Stimulated activated CD8-positive, alpha-beta memory T cell treated with anti-CD3 and anti-CD28 coated beads, Interleukin-2, amount 100 ng/mL, for 1 hour (primary cell): ENCODE measurements at places on chromosomes 1 and 21.

DNA sequence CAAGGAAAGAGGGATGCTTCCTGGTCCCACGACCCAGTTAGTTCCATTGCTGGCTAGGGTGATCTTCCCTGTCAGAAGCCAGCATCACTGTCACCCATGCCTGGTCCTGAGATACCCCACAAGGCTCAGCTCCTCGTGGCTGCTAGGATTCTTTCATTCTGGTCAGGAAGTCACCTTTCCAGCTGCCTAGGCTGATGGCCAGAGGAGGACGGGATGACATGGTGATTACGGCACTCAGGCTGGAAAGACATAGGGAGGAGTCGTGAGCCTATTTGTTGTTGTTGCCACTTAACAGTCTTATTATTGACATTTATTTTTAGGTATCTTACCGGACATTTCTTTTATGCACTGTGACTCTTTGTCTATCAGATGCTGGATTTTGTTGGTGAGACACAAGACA is 20.0 kb upstream of the MAPKAPK2 start:
- no peak for DNase-seq

GRCh38 chr1:172567720-172568119 is 34.8 kb downstream of the SUCO start:
- no peak for DNase-seq

GRCh38 chr1:228272331-228272791 is 64.5 kb downstream of the OBSCN start:
- no peak for DNase-seq

- no peak for DNase-seq
These were observed 439.9 kb downstream of the DISC1 start for GRCh38 chr1:232066521-232066920.

GRCh38 chr1:162571696-162572095 is 10.2 kb downstream of the UAP1 start:
- no peak for DNase-seq

DNA sequence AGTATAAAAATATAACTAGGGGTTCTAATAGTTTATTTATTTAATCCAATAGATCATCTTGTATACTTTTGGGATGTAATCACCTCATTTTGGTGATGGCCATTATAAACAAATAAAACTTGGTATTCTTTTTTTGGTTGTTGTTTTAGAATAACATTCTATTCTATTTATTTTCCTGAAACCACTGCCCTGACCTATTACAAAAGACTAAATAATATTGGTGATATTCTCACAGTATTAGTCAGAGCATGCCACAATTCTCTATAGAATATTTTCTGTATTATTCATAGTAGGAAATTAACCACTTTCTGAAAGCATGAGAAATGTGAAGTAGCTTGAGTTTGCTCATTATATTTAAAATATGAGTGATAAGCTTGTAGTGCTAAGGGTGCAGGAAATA is 54.1 kb upstream of the LRRC7 start:
- DNase-seq = no peak

DNA sequence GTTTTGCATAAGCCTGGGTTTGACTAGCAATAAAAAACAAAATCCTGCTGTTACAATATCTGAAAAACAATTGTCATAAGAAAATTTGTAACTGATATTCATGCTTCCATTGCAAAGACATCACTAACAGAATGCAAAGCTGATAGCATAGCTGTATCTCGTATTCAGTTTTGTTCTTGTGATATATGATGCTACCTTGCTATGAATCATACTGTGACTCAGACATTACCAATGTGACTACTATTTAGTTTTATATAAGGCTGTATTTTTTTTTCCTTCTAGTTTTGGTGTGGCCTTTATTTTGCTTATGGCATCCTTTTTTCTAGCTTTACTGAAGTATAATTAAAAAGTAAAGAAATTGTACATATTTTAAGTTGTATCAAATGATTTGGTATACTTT is 1381.8 kb downstream of the MRPL39 start:
- no peak for DNase-seq

- DNase-seq = no peak
These were observed 49.7 kb upstream of the TSNAX start for GRCh38 chr1:231478811-231479210.

- DNase-seq = no peak
These were observed 275.4 kb upstream of the BEND5 start for GRCh38 chr1:49052102-49052501.

- DNase-seq = no peak
These were observed 6.6 kb downstream of the CFAP141 start for GRCh38 chr1:154199563-154199879.

- no peak for DNase-seq
These were observed 90.7 kb upstream of the WLS start for GRCh38 chr1:68322837-68323687.

DNA sequence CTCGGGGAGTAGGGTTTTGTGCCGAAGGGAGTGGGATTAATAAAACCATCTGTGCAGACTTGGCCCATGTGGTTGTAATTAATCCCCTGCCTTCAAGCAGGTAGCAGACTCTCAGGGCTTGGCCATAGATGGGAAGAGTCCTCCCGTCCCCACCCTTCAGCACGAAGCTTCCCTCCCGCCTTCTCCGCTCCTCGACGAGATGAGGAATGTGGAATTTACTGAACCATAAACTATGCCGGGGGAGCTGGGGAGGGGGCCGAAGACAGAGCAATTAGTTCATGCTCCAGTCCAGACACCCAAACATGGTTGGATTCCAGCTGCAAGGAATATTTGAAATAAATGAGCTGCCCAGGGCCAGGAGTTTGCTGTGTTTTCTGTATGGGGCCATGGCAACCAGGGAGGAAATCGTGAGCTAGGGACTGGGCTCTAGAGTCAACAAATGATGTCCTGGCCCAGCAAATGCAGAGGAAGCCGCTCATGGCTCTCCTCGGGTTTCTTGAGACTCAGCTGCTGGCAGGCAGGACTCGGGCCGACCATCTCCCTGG is 78.8 kb downstream of the SPSB1 start:
- no peak for DNase-seq

GRCh38 chr1:179881642-179882252 is 338 bp upstream of the TOR1AIP1 start:
- DNase-seq = no peak

DNA sequence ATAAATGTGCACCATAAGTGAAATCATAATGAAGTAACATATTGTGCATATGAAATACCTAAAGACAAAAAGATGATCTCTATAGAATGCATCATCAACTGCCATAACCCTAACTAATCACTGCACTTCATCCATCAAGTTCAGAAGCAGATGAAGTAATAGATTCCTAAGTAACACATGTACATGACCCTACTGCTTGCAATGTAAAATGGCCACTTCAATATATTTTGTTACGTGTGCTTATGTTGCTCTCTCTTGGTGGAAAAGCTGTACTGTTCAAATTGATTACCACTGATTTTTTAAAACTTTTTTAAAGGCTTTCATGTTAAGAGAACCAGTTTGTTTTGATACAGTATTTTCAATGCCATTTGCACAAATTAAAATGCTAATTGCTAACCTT is 141.8 kb downstream of the TTLL7 start:
- DNase-seq = no peak

DNA sequence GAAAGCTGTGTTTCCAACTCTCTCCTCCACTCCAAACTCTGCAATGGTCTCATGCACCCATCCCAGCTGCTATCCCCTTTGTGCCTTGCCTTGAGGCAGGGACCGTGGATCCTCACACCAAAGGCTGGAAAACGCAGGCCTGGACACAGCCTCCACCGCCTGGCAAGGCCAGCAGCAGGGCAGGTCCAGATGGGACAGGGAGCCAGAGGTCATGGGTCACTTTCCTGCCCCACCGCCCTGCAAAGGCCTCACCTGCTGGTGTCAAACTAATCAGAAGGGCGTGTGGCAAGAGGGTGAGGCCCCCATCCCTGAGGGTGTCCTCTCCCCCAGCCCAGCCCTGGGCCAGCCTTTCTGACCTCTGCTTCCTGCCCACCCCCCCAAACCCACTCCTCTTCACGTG is 106.3 kb downstream of the PAX7 start:
- no peak for DNase-seq

DNA sequence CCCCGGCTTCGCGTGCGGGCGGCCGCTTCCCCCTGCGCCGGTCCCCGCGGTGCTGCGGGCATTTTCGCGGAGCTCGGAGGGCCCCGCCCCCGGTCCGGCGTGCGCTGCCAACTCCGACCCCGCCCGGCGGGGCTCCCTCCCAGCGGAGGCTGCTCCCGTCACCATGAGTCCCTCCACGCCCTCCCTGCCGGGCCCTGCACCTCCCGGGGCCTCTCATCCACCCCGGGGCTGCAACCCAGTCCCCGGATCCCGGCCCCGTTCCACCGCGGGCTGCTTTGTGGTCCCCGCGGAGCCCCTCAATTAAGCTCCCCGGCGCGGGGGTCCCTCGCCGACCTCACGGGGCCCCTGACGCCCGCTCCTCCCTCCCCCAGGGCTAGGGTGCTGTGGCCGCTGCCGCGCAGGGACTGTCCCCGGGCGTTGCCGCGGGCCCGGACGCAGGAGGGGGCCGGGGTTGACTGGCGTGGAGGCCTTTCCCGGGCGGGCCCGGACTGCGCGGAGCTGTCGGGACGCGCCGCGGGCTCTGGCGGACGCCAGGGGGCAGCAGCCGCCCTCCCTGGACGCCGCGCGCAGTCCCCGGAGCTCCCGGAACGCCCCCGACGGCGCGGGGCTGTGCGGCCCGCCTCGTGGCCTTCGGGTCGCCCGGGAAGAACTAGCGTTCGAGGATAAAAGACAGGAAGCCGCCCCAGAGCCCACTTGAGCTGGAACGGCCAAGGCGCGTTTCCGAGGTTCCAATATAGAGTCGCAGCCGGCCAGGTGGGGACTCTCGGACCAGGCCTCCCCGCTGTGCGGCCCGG is 159.2 kb downstream of the RUNX1 start:
- peak; percentile 55 for DNase-seq

- DNase-seq = no peak
These were observed 619 bp upstream of the ZBTB8B start for GRCh38 chr1:32464191-32464715.

GRCh38 chr1:53913352-53914033 is 19.5 kb downstream of the DIO1 start:
- DNase-seq = no peak

- no peak for DNase-seq
These were observed 10.7 kb upstream of the ELOA start for GRCh38 chr1:23732363-23733224.

GRCh38 chr1:25178917-25179561 is 53.3 kb downstream of the SYF2 start:
- DNase-seq = no peak

DNA sequence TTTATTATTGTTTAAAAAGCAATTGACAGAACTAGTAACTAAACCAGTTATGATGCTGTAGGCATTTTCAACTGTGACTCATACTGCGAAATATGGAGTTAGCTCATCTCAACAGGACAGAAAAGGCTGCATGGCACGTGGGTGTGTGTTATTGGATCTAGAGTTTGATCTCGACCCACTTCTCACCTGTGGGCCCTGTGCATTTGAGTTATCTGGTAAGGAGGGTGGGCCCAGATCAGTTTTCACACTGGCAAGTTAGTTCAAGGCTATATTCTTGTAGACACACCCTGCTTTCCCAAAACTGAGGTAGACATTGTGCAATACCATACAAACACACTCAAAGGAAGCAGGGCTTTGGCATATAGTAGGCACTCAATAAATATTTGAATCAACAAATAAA is 71.3 kb upstream of the PRDX6 start:
- no peak for DNase-seq

DNA sequence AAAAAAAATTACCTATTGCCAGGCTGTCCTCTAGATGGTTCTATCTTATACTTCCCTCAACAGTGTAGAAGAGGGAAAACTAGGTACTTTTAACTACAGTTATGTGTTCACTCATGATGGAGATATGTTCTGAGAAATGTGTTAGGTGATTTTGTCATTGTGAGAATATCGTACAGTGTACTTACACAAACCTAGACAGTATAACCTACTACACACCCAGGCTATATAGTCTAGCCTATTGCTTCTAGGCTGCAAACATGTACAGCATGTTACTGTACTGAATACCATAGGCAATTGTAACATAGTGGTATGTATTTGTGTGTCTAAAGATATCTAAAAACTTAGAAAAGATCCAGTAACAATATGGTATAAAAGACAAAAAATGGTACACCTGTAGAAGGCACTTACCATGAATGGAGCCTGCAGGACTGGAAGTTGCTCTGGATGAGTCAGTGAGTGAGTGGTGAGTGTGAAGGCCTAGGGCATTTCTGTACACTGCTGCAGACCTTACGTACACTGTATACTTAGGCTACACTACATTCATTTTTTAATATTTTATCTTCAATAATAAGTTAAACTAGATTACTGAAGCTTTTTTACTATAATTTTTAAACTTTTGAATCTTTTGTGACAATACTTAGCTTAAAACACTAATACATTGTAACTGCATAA is 13.2 kb downstream of the MGST3 start:
- DNase-seq = no peak

DNA sequence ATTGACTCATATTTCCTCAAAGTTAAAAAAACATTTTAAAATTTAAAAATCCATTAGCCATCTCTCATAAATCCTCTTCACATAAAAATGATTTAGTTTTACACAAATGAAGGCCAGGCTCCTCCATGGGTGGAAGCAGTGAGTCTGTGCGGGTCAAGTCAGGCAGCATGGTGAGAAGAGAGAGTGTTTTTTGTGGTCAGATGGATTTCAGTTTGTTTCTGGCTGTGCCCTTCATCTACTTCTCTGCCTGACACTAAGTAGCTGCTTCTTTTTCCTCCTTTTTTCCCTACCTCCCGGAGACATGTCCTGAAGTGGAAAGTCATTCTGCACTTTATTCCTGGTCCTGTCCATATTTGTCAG is 10.3 kb downstream of the PLA2G4A start:
- DNase-seq = no peak

DNA sequence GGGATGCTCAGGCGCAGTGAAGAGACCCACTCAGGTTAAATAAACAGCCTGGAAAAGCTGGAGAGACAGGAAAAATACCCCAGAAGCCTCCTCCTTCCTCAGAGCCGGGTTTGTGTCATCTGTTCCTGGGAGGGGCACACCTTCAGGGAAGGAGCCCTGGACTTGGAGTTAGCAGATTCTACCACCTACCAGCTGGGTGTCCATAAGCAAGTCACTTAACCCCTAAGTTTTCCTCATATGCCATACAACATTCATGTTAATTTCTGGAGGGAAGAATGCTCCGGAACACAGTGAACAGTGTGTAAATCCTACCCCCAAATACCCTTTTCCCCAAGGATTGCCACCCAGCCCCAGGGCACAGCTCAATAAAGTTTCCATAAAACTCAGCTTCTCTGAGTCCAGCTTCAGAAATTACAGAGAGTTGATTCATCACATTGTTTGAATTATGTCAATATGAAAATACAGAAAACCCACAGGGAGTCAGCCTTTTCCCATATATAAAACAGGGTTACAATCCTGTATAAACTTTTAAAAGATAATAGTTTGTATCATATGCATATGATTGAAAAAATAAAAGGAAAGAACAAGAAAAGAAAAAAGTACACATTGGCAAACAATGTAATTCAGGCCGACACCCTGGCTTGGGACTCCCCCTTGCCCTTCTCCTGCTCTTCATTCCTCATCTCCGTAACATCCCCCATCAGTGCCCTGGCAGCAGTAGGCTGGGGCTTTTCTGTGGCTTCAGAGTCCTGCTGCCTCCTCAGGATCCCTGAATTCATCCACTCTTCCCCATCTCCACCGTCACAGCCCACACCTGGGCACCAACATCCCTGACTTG is 291.8 kb upstream of the USP24 start:
- no peak for DNase-seq

DNA sequence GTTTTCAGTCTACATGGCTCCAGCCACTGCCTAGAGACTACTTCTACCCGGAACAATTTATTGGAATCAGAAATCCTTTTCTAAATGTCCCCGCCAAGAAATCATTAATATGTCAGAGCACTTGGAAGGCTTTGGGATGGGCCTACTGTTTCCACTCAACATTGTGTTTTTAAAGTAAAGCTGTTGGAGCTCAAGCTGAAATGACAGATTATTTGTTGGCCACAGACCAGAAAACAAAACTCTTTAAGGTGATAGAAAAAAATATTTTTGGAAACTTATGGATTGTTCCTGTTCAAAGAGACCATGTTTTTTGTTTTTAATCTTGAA is 496 bp downstream of the VPS45 start:
- DNase-seq = no peak
